ENCODE measurements at places on chromosomes 13 and 19. TPM values are rescaled to one million over a fixed set of nuclear protein-coding genes. Genes with fewer than 3 reads are reported as not detected.

- no peak for DNase-seq
Observed at GRCh38 chr19:29945433-29945832, 3.4 kb downstream of the URI1 start.

- no peak for DNase-seq
Observed at GRCh38 chr13:33978653-33979052, 160.7 kb downstream of the RFC3 start.

DNA sequence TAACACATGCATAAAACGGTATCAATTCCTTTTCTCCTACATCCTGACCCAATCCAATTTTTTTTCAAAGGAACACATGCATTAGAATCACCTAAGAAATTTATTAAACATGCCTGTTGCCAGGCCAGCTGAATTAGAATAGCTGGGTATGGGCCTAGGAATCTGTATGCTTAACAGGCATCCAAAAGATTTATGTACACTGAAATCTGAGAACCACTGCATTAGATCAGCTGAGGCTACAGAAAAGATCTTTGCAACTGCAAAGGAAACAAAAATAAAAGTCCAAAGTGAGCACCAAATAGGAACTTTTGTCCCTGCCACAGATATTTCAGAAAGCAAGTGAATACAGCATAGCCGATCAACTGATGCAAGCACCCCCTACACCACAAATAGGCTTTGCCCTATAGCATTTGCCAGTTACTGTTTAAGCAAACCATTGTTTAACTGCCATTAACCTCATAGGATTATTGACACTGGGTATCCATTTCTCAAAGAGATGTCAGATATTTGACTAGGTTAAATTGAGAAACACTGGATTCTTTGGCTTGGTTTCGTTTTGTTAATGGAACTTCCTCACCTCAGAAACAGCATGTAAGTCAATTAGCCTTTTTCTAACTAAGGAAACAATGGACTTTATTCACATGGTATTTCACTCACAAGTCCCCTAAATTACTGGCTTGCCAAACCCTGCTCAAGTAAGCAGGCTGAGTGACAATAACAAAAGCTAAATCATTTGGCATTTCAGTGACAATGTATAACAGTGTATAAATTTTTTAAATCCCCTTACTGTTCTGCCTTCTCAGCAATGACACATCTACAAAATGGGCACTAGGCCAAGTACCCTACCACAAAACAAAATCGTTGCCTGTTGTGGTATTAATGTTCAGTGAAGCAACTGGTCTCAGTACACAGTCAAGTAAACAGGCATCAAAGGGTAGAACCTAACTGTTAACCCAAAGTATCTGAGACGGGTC, 67.8 kb downstream of the SUCLA2 start:
- DNase-seq: no peak

The KLF2 gene
- polyA plus RNA-seq: 32.0 TPM

The EHD2 gene
- polyA plus RNA-seq: 31.5 TPM
